ENCODE measurements at places on chromosomes 7 and 10.
A peak's percentile ranks its signal among the peaks of the same experiment; 100 is the strongest.

DNA sequence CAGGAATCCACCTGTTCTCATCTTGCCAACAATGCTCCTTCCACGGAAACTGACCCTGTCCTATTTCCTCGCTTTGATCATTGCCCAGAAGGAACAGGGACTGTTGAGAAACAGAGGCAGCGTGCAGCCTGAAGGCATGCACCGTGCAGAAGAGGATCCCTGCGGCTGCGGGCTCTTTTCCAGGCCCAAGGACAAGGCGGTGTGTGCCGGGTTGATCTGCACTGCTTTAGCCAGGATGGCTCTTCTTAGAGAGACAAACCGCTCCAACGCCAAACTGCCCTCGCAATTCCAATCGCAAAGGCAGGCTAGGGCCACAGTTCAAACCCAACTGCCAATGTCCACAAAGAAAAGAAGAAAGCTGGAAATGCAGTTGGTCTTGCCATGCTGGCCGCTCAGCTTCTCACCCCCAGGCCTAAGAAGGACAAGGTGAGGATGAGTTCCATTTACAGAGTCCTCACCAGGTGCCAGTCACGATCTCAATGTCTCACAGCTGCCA lies 26.5 kb downstream of the BRI3 start:
- DNase-seq = no peak

DNA sequence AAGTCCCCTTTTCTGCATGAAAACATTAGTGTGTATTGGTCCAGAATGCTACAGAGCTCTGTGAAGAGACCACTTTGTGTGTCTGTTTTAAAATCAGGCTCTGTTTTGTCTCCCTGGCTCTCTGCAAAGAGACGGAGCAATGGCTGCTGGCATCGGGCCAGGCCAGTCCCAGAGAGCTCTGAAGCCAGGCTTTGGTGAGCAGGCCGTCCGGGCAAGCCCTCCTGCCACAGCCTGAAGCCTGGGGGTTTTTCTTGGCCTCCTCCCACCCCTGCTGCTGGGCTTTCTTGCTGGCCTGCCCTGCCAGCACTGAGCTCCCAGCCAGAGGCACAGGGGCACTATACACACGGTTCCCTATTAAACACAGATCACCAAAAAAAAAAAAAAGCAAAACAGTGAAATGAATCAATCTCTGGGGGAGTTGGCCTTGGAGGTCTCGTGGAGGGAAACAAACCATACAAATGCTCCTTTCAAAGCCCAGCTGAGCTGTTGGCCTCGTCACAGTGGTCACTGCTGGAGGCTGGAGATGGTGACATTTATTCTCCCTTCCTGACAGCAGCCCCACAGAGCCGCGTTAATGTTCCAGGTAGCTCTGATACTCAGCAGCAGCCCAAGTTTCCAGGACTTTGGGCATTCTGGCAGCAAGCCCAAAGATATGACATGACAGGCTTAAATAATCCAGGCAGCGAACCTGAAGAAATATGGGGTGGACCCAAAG lies 237.2 kb downstream of the TCF7L2 start:
- DNase-seq = no peak

GRCh38 chr7:128894101-128894440 lies 16.4 kb downstream of the KCP start:
- DNase-seq = no peak

GRCh38 chr7:106243893-106244292 lies 40.9 kb downstream of the NAMPT start:
- no peak for DNase-seq

GRCh38 chr10:11611248-11612020 lies at the start of gene USP6NL:
USP6NL (minus strand) TSS chr10:11611650; CDS start chr10:11597634, 14,016 bp downstream.
- DNase-seq = peak; percentile 36

All from NCI-H1694 treated with DMSO at 0.1 percent for 48 hours (cell line).